ENCODE measurements at places on chromosomes 1 and 21.
A peak's percentile ranks its signal among the peaks of the same experiment; 100 is the strongest.

DNA sequence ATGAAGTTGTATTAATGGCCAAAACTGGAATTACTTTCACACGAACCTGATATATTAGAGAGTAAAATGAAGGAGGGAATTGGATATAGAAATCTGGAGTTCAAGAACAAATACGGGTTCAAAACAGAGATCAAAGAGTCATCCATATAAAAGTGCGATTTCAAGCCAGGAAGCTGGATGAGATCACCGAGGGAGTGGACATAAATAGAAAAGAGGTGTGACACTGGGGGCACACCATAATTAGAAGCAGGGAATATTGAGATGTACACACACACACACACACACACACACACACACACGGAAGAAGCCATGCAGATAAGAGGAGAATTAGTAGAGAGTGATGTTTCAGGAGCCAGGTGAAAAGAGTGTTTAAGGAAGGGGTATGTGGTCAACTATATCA is 32.3 kb upstream of the PLD5 start:
- no peak for DNase-seq

DNA sequence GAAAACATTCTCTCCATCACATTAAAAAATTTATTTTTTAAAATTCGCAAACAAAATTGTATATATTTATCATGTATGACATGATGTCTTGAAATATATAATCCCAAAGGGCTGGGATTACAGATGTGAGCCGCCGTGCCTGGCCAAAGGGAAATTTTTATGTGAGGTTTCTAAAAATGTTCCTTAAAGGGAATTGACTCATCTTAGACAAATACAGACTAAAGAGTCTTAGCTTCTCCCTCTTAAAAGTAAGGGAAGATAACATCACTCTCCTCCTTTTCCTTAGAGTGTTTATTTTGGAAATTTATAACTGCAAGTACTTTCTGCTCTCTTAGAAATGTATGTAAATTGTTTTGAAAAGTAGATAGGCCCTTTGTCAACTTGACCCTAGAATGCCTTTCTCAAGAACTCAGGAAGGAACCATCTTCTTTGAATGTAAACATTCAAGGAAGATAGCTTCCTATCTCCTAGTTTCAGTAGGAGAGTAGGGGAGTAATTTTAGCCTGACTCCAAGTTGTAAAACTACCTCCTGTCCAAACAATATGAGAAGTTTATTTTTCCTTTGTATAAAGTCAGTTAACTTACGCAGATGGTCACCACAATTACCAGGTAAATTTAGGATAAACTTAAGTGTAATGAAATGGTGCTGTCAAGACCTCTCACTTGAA is 59.5 kb downstream of the C21orf91 start:
- DNase-seq: no peak

DNA sequence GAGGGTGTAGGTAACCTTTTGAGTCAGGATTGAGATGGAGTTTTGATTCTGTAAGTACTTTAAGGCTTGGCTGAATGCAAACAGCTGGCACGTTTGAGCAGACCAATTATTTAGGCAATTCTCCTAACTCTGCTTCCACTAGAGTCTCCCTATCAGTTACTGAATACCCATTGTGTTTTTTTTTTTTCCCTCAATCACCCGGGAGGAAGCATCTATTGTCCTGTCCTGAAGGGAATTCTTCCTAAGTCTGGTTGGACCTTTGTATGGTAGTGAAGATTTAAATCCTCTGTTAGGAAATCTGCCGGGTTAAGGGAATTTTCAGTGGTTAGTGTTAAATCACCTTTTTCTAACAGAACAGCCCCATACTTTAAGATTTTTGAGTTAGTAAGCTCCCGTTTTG is 571.2 kb upstream of the USP24 start:
- no peak for DNase-seq

DNA sequence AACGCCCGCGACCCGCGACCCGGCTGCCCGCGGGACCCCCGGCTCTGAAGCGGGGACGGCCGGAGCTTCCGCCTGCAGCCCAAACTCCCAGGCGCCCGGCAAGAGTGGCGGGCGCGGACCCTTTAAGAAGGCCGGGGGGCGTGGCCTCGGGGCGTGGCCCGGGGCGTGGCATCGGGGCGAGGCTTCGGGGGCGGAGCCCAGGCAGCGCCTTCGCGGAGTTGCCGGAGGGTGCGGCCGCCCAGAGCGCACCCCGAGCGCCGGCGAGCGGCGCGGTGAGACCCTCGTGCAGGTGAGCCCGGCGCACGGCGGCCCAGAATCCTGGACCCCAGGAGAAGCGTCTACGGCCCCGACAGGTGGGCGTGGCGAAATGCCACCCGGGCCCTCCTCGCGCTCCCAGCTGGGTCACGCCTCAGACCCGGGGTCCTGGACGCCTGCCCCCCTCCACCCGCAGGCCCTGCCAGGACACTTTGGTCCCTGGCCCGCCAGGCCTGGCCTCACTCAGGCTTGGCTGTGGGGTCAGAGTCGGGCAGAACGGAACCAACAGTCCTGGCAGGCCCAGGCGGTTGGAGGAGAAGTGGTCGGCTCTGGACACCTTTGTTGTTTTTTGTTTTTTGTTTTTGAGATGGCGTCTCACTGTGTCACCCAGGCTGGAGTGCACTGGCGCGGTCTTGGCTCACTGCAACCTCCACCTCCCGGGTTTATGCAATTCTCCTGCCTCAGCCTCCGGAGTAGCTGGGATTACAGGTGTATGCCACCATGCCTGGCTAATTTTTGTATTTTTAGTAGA is 14.4 kb downstream of the RNF223 start:
- DNase-seq: peak; percentile 91

- peak; percentile 38 for DNase-seq
These were observed 71.2 kb downstream of the VWA5B1 start for GRCh38 chr1:20361805-20362381.

DNA sequence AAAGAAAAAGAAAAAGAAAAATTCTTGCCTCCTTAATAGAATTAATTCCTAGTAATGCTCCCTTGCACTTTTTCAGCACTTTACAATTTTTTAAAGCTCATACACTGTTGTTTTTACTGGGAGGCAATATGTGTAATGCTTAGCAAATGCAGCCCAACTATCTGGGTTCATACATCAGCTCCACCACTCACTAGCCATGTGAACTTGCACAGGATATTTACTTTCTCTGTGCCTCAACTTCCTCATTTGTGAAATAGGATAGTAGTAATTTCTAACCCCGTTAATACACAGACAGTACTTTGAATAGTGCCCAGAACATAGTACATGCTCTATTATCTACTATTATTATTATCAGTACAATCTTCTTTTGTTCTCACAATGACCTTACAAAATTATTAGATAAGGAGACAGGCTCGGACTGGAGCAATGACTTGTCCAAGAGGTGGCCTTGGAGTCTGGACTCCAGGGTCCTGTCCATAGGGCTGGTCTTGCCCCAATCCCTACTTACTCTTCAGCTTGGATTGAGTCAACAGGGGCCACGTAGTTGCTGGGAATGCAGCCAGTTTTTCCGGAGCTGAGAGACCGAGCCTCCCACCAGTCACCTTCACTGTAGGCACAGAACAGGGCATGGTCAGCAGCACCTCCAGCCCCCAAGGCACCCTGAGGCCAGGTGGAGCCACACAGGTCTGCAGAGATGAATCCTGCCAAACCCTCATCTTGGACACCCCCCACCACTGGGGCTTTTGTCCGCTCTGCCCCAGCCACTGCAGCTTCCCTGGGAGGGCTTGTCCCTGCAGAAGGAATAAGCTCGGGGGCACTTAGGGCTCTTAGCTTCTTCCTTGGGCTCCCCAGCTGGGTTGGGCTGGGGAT is 13.7 kb downstream of the FGR start:
- peak; percentile 76 for DNase-seq

DNA sequence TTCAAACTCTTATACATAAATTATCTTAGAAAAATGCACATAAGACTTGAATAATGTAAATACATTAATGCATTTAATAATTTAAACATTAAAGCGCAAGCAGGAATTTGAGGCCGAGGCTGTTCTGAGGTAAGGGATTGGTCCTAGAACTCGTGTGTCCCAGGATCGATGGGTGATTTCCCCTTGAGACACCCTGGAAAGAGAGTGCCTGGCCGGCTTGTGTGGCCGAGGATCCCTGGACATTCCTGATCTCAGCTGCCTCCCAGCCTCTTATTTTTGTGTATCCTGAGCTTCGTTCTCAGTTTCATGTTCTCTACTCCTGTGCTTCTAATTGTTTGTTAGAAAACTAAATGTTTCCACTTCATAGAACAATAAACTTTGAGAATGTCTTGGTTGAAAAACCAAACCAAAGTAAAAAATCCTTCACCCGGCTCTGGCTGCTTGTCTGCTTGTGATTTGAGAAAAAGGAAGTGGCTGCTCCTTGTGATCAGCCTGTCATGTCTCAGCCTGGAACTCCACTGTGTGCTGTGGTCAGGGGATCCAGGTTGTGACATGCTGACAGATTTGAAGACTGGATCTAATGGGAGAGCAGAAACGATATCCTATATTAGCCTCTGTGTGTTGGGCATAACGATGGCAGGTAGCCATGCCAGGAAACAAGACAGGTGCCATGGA is 40.7 kb downstream of the PEX14 start:
- peak; percentile 84 for DNase-seq

DNA sequence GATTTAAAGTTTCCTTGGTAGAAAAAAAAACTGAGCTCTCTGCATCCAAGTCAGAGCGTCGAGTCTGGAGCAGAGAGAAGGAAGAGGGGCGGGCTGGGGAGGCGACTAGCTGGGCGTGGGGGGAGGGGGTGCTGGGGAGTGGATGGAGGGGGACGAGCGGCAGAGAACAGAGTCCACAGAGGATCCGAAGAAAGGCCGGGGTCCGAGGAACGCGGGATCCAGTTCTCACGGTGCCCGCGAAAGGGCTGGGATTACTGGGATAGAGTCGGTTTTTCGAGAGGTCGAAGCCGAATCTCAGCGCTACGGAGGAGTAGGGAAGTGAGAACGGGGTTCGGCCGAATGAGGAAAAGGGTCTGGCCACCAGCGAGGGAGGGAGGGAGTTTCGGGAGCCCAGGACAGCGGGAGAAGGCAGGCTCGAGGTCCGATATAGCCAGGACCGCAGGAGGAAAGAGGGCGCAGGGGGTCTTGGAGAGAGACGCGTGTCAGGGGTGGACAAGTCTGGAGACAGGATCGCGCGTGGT is 665 bp downstream of the DAB1 start:
- DNase-seq: no peak

- DNase-seq: no peak
These were observed 366.2 kb downstream of the USH2A start for GRCh38 chr1:216057063-216057462.

GRCh38 chr1:34162852-34163766 is 1.9 kb downstream of the CSMD2 start:
- DNase-seq: peak; percentile 5

- DNase-seq: peak; percentile 51
These were observed 5.8 kb downstream of the PERM1 start for GRCh38 chr1:975896-976683.

- peak; percentile 82 for DNase-seq
These were observed 40.1 kb upstream of the MYSM1 start for GRCh38 chr1:58739856-58740466.

DNA sequence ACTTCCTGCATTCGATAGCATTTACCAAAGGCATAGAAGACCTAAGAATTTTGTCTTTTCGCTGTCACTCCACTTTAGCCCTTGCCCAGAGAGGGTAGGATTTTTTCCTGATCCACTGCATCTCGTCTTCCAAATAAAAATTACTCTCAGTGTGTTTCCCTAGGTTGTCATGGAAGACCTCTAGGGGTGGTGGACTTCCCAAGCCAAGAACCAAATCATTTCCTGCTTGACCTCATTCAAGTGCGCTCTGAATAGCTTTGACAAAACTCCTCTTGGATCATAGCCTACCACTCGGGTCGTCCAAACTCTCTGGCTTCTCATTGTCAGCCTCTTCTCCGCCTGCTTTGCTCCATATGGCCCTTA is 431 bp upstream of the C1orf52 start:
- no peak for DNase-seq

DNA sequence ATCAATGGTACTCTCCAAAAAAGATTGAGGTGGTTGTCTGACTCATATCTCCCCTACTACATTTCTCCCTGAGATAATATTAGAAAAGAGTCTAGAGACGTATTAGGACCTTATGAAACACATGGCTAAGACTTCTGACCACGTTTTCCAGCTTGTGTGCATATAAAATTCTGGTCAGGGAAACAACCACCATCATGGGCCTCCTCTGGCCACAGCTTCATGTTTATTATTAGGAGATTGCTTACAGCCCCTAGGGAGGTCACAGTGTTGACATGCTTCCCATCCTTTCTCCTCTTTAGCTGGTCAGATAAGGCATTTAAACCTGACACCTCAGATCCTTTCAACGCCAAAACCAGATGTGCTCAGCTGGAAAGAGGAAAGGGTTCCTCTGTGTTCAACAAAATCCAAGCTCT is 620.2 kb downstream of the PLPP3 start:
- no peak for DNase-seq

DNA sequence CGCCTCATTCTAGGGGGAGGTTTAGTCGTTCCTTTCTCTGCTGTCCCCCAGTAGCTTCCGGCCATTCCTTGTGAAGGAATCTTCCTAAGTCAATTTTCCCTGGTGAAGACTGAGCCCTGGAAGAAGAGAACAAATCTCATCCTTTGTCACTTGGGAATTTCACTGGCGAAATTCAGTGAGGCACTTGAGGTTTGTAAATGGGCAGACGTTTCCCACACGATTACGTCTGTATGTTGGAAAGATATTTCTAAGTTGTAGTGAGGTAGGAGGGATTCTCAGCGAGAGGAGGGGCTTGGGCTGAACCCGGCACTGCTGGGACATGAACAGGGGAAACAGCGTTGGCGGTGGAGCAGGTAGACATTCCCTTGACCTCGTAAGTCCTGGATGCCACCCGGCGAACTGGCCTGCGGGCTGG is 47.2 kb downstream of the GALNT2 start:
- no peak for DNase-seq

All from inflammatory macrophage (primary cell).